ENCODE measurements at places on chromosomes 1 and 21.

DNA sequence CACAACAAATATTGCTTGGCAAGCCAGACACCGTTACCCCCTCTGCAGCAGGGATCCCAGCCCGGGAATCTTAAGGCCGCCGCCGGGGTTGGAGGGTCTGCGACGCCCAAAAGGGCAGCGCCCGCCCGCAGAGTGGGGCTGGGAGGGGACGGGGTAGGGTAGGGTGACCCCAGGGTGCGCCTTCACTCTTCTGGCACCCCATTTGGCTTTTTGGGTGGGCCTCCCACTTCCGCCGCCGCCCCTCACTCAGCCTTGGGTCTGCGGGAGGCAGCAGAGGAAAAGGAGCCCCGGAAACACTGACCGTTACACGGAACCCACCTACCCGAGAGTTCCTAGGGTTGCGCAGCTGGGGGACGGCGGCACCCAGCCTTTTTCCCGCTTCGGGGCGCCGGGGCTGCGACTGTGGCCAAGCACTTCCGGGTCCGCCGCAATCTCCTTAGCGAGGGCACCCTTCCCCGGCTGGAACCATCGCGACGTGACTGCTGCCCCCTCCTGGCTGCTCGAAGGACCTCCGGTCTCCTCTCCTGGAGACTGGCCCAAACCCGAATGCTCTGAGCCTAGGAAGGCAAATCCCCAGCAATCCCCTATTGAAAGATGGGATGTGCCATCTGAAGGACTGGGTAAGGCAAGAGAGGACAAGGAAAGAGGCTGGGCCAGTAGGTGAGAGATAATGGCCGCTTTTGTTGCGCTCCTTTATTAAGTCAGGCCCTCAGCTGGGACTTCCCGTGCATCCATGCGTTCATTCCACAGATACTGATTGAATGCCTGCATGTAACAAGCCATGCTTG lies at the start of gene PIGC:
TSS of gene PIGC (minus strand) at position 404 of the 788 bp plus-strand sequence. CDS start 1,447 bp downstream, outside the sequence.
- peak; percentile 95 for DNase-seq

DNA sequence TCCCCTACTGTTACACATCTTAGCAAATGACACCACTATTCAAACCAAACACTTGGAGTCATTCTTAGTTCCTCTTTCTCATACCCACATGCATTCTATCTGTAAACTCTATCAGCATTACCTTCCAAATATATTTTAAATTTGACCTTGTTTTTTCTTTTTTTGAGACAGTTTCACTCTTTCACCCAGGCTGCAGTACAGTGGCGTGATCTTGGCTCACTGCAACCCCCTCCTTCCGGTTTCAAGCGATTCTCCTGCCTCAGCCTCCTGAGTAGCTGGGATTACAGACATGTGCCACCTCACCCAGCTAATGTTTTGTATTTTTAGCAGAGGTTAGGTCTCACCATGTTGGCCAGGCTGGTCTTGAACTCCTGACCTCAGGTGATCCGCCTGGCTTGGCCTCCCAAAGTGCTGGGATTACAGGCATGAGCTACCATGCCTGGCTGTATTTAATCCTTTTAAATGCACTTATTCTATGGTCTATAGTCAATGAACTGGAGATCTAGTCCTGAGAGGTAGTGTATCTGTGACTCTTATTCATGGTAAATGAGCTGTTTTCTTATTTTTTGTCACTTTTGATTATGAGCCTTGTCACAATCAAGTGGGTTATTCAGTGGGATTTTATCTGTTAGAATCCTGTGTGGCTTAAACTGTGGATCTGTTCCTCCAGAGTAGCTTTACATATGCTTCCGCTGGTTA lies 73.1 kb downstream of the GATAD2B start:
- peak; percentile 32 for DNase-seq

DNA sequence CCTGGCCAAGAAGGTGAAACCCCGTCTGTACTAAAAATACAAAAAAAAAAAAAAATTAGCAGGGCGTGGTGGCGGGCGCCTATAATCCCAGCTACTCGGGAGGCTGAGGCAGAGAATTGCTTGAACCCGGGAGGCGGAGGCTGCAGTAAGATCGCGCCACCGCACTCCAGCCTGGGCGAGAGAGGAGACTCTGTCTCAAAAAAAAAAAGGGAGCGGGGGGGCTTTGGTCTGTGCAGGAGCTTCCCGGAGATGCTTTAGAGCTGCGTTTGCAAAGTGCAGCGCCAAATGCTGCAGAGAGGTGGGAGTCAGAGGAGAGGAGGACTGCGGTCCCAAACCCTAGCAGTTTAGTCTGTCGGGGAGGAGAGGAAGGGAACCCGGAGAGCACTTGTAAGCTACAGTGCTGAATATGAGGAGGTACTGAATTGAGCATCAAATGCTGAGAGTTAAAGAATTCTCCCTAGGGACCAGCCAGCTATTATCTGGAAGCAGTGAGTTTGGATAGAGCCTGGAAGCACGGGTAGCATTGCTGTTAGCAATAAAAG lies 569 bp downstream of the FALEC start:
- no peak for DNase-seq

- no peak for DNase-seq
Measured at GRCh38 chr1:180854456-180854855, 58.2 kb upstream of the KIAA1614 start.

GRCh38 chr21:42298657-42299056 lies 16.6 kb downstream of the TFF3 start:
- DNase-seq: no peak

DNA sequence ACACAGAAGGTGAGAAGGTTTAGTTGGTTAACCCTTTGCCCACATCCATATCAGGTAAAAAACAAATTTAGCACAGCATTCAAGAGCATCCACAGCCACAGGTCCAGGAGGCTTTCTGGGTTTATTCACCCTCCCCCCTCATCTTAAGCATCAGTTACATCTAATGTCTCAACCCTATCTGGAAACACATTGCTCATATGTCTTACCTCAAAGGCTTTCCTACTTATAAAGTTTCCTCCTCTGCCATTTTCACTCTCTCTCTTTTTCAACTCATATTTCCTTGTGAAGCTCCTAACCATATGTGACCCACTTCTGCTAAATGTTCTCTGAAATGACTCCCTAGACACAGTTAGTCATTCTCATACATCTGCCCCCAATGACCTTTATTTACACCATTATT lies 47.9 kb upstream of the RUNX1 start:
- no peak for DNase-seq

DNA sequence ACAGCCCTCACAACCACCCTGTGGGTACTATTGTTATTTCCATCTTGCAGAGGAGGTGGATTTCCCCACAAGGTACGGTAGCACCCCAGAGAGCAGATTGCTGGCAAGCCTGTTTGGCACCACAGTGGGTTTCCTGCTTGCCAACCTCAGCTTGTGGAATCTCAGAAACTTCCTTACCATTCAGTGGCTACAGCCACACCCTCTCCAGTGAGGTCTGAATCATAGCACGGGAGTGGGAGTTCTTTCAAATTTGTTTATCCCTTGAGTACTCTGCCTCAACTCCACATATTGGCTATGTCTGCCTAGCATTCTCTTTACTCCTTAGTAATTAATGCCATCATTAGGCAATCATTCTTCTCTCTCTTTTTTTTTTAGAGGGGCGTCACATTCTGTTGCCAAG lies 162.1 kb downstream of the PTPRU start:
- no peak for DNase-seq

- no peak for DNase-seq
Measured at GRCh38 chr1:24147816-24148215, 4.9 kb upstream of the IL22RA1 start.

- no peak for DNase-seq
Measured at GRCh38 chr1:8551057-8551456, 233.1 kb downstream of the SLC45A1 start.

- DNase-seq: no peak
Measured at GRCh38 chr1:178543290-178543607, 30.3 kb downstream of the TEX35 start.

GRCh38 chr1:230008721-230009120 lies 58.3 kb upstream of the GALNT2 start:
- no peak for DNase-seq

- DNase-seq: no peak
Measured at GRCh38 chr1:8457760-8458381, 140.0 kb downstream of the SLC45A1 start.

DNA sequence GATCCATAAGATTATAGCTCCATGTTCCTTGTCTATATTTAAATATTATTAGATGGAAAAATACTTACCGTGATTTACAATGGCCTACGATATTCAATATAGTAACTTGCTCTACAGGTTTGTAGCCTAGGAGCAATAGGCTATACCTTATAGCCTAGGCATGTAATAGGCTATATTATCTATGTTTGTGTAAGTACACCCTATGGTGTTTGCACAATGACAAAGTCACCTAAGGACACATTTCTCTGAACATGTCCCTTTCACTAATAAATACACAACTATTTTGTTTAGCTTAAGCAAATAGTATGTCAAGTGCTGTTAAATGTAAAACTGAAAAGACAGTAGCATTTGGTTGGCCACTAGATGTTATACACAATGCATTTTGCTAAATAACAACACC lies 248.9 kb upstream of the ADGRL4 start:
- DNase-seq: no peak

DNA sequence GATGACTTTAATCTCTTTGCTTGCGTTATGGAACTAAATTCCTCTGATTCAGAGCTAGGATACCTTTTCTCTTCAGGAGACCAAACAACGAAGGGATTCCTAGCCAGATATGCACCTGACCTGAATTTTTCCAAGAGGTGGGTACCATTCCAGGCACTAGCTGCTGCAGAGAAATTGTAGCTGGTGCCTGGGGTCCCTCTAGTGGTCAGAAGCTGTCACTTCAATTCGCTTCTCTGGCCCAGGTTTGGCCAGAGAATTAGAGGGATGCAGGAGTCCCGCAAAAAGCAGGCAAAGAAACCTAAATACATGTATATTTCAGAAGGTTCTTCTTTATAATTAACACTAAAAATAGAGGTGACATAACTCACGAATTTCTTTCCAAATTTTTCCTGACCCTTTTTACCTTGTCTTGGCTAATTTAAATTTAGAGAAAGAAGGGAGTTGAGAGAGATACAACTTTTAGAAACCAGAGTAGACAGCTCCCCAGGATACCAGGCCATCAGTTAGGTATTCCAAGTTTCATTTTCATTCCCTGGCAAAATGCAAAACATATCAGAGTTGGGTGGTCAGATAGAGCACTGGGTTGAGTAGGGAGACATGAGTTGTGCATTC lies 9.6 kb downstream of the ACKR1 start:
- peak; percentile 17 for DNase-seq

- no peak for DNase-seq
Measured at GRCh38 chr1:75908717-75909152, 23.5 kb downstream of the ASB17 start.

DNA sequence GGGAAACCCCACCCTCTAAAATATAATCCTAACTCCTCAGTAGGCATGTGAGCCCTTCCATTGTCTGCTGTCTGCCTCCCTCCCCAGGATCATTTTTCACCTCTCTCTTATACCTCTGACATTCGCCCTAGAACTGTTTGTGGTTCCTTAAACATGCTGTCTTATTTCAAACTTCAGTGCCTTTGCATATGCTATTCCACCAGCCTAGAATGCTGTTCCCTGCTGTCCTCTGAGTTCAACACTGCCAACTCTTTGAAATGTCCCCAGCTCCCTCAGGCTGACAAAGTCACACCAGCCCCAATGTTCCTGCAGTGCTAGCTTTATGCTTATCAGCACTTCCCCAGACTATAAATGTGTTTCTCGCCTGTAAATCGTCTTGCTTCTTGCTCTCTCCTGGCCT lies 119.5 kb downstream of the HIVEP3 start:
- DNase-seq: no peak

GRCh38 chr21:14879458-14879857 lies 185.3 kb downstream of the NRIP1 start:
- peak; percentile 56 for DNase-seq

DNA sequence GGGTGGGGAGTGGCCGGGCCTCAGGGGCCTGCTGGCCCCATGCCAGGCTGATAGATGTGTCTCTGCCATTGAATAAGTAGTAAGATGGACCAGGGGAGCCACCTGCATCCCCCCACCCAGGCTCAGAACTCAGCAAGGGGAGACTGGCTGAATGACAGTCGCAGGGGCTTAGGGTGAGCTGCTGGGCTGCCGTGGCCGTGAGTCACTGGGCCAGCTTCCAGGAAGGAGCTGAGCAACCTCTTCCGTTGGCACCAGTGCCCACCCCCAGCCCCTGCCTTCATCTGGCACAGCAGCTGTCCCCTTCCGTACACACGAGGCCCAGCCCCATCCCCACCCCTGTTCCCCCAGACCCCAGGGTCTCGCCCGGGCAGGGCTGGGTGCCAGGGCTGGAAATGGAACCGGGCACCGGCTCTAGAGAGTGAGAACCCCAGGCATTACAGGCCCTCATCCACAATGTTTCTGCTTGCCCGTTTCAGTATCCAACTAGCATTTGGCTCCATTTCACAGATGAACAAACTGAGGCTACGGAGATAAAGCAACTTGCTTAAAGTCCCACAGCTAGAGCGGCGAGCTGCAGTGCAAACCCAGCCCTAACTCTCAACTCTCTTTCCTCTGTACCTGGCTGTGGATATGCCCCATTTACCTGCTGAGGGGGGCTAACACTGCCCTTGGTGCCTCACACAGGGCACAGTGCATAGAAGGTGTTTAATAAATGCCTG lies 10.2 kb downstream of the WNT4 start:
- no peak for DNase-seq
